ENCODE measurements at places on chromosomes 5 and 9.

- DNase-seq: no peak
Observed at GRCh38 chr9:70362952-70363351, 51.5 kb downstream of the KLF9 start.

DNA sequence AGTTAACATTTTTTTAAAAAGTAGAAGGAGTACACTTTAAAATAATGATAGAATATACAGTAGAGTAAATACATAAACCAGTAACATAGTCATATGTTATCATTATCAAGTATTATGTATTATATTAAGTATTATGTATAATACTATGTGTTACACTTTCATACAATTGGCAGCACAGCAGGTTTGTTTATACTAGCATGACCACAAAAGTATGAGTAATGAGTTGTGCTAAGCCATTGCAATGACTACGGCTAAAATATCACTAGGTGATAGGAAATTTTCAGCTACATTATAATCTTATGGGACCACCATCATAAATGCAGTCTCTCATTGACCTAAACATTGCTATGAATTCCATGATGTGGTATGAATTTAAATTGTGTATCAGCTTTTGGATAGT, 506.0 kb downstream of the HTR1A start:
- no peak for DNase-seq

DNA sequence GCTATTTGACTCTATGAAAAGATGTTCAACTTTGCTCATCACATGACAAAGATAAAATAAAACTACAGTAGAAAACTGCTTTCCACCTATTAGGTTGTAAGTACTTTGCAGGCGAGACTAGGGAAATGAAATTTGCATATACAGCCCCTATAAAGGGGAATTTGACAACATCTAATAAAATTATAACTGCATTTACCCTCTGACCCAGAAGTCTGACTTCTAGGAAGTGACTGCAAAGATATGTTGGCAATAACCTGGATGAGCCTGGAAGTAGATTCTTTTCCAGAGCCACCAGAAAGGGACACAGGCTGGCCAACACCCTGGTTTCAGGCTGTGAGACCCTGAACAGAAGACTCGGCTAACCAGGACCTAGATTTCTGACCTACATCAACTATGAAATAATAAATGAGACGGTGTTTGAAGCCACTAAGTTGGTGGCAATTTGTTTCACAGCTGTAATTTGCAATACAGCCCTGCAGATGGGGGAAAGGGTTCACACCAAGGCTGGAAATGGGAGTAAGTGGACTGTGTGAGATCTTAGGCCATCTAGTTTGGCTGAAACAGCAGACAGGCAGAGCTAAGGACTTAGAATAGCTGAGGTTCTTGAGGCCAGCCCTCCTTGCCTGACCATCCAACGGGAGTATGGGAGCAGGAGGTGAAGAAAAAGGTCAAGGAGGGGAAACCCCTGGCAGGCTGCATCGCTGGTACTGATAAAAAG, 106.6 kb downstream of the SIL1 start:
- no peak for DNase-seq

- DNase-seq: no peak
Observed at GRCh38 chr5:57304931-57305330, 131.1 kb downstream of the GPBP1 start.

GRCh38 chr5:642481-642880, 30.3 kb downstream of the CEP72 start:
- no peak for DNase-seq

GRCh38 chr5:38595132-38595745, 38.8 kb upstream of the LIFR start:
- no peak for DNase-seq

- no peak for DNase-seq
Observed at GRCh38 chr5:30106596-30106995, 1086.9 kb upstream of the CDH6 start.

All from GM12864 (cell line).